Activated naive CD8-positive, alpha-beta T cell treated with anti-CD3 and anti-CD28 coated beads, Interleukin-2, amount 50 U/mL, for 16 hours (primary cell): ENCODE measurements at places on chromosomes 6 and 20.

DNA sequence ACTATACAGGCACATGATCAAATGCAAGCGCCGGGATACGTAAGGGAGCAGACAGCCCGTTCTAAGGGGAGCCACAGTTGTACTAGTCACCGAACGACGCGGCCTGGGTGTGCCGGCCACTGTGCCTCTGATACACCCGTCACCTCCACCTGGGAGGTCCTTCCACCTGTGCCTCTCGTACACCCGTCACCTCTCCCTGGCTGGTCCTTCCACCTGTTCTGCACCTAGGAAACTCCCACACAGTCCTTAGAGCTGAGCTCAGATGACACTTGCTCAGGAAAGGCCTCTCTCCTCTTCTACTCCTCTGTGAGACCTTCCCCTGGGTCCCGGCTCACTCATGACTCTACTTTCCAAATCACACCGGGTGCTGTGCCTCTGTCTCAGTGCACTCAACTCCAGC, 245.0 kb downstream of the TTLL2 start:
- DNase-seq, result no peak

DNA sequence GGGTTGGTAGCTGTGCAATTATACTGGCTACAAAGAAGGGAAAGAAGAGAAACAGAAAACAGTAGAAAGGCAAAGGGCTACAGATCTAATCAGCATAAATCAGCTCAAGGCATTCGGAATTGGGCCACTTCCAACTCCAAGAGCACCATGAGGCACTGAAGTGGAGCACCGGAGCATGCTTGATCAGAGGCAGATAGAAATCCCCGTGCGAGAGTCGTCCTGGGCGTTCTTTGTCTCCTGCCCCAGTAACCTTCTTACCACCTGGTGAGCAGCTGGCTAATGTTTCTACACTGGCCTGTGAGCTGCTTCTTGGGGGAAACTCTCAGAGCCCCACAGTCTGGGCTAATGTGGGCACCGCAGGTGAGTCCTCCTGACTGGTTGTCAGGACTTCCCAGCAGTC, 16.7 kb downstream of the NEDD9 start:
- no peak for DNase-seq

DNA sequence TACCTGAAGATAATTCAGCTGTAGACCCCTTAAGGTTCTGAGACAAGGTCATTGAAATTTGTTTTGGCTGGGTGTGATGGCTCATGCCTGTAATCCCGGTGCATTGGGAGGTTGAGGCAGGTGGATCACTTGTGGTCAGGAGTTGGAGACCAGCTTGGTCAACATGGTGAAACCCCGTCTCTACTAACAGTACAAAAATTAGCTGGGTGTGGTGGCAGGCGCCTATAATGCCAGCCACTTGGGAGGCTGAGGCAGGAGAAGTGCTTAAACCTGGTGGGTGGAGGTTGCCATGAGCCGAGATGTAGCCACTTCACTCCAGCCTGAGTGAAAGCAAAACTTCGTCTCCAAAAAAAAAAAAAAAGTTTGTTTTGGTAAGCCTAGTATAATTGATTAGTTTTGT, 11.0 kb downstream of the SRSF3 start:
- no peak for DNase-seq

GRCh38 chr6:5334341-5334740, 73.0 kb downstream of the FARS2 start:
- DNase-seq, result no peak

DNA sequence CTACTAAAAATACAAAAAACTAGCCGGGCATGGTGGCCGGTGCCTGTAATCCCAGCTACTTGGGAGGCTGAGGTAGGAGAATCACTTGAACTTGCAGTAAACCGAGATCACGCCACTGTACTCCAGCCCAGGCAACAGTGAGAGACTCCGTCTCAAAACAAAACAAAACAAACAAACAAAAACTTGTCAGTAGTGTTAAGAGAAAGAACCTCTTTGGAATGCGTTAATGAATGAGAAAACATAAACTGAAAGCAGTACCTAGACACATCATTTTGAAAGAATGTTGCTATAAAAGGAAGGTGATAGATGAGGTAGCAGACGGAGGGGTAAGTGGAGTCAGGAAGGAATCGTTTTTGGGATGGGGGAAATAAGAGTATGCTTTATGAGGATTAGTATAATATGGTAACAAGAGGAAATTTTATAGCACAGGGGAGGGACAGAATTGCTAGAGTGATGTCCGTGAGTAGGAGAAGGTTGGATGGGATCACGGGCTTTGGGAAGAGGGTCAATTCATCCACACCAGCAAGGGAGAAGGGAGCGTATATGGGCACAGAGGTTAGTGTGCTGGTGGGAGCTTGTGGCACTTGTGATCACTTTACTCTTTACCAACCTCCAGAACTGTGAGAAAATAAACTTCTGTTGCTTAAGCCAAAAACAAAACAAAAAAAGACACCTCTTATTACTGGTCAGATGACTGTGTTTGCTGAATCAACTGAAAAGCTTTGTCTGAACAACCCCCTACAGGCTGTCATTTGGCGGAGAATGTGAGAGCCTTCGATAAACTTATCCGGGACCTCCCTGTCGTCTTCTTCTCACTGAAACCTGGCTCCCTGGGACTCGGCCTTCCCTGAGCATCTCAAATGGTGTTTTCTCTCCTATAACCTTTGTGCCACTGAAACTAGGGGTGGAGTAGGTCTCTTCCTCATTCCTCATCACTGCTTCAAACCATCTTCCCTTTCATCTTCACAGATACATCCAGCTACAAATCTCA, 48.9 kb upstream of the TFAP2A start:
- no peak for DNase-seq

DNA sequence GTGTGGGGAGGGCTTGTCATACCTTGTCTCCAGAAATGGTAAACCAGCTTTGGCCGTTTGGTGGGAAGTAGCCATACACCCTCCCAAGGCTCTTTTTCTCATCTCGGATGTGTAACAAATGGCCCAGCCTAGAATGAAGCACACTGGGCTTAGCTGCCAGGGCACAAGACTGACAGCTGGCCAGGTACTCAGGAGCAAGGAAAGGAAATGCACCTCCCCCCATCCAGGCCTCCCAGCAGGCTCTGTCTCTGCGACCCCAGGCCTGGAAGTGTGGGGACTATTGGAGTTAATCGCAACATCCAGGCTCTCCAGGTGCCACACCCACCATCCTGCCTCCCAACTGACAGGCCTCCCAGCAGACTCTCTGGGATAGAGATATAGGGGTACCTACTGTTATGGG, 43.0 kb downstream of the MRS2 start:
- DNase-seq, result no peak

DNA sequence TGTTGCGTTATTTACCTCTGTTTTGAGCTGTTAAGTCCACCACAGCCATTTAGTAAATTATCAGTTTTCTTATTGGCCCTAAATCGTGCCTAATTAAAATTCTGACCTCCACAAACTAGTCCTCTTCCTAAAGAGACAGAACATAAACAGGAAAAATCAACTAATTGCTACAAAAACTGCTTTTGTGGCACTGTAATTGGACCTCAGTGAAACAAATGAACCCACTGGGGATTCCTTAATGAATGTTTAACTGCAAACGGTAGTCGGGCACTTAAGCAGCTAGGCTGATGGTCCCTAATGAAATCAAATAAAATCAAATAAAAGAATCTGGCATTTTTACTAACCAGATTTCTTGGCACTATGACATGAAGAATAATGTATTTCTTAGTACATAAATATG, 513.4 kb upstream of the SLC35B3 start:
- no peak for DNase-seq

- no peak for DNase-seq
These were observed 40.3 kb downstream of the STX11 start for GRCh38 chr6:144190593-144190992.

DNA sequence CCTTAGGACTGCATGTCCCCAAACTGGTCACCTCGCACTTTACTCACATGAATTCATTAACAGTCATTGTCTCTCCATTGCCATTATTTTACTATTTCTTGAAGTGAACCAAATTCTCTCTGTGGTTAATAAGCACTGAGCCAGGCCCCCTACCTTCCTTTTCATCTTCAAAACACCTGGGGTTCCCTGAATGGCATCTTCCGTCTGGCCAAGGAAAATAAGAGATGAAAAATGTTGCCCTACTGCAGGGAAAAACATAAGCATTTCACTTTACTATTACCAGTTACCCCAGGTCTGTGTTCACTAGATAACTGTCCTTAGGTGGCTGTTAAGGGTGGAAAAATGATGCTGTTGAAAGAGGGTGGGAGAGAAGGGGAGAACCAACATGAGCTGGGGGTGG, 10.0 kb upstream of the NKX2-2 start:
- DNase-seq, result no peak

- DNase-seq, result no peak
These were observed 90.9 kb upstream of the HDDC2 start for GRCh38 chr6:125392682-125393081.

GRCh38 chr6:79647741-79648140, 16.6 kb downstream of the SH3BGRL2 start:
- DNase-seq, result no peak
